ENCODE measurements at places on chromosomes 1 and 21.

GRCh38 chr1:239619190-239619589 lies 232.8 kb downstream of the CHRM3 start:
- DNase-seq: no peak

- no peak for DNase-seq
These were observed 26.8 kb upstream of the MACF1 start for GRCh38 chr1:39177706-39178105.

GRCh38 chr1:164504749-164505148 lies 54.2 kb upstream of the PBX1 start:
- no peak for DNase-seq

GRCh38 chr1:176789571-176790090 lies 326.7 kb downstream of the PAPPA2 start:
- DNase-seq: no peak

- no peak for DNase-seq
These were observed 204.2 kb upstream of the RRP15 start for GRCh38 chr1:218080863-218081262.

GRCh38 chr1:41919764-41920397 lies 1.2 kb upstream of the HIVEP3 start:
- DNase-seq: no peak

GRCh38 chr1:183697814-183698590 lies 44.9 kb upstream of the APOBEC4 start:
- DNase-seq: no peak

- peak; percentile 60 for DNase-seq
These were observed 40.4 kb downstream of the DAP3 start for GRCh38 chr1:155729031-155729898.

- no peak for DNase-seq
These were observed 38.9 kb downstream of the DR1 start for GRCh38 chr1:93384656-93385055.

- DNase-seq: no peak
These were observed 98.7 kb upstream of the VAV3 start for GRCh38 chr1:108063703-108064102.

DNA sequence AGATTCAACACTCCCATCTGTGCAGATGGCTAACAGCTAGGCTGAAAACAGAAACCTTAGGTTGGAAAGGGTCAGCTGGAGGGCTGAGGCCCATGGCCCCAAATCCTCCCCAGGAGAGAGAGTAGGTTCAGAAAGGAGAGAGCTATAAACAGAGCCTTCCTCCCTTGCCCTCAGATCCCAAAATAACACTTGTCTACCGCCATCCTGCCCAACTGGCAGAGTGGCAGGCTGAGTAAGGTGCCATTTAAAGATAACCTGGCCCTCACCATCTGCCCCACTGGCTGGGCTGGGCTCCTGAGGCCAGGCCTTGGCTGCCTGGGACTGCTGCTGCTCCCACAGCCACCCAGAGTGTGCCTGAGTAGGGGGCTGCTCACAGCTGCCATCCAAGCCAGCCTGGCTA lies 4.3 kb upstream of the SHISA4 start:
- DNase-seq: no peak

DNA sequence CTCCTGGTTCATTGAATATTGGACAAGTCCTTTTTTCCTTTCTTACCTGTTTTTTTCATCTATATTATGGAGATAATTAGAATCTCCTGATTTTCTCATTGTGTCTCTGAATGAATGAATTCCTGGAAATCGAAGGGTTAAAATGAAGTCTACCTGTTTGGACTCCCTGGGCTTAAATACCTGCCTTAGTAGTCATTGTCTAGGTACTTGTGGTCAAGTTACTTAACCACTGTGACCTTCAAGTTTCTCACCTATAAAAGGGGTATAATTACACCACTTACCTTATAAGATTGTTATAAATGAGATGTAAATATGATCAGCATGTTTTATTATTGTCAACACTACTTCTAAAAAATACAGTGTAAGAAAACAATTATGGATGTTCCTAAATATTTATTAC lies 9.0 kb upstream of the TBX19 start:
- DNase-seq: no peak

GRCh38 chr1:153677718-153678518 lies 570 bp upstream of the NPR1 start:
- peak; percentile 49 for DNase-seq

DNA sequence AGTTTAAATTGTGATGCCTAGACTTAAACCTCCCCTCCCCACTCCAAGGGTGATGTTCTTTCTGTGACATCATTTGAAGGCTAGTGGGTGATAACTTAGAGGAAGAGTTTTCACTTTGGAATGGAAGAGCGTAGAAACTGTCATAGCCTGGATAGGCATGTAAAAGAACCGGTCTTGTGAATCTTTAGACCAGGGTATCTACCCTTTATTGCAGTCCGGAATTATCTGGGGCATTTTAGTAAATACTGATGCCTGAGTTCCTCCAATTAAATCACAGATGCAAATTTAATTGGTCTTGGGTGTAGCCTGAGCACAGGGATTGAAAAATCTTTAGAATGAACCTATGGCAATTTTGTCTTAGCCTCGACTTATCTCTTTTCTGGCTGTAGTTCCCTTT lies 24.7 kb downstream of the MAN1C1 start:
- DNase-seq: no peak

GRCh38 chr1:174075245-174075692 lies 53.1 kb upstream of the RC3H1 start:
- no peak for DNase-seq

DNA sequence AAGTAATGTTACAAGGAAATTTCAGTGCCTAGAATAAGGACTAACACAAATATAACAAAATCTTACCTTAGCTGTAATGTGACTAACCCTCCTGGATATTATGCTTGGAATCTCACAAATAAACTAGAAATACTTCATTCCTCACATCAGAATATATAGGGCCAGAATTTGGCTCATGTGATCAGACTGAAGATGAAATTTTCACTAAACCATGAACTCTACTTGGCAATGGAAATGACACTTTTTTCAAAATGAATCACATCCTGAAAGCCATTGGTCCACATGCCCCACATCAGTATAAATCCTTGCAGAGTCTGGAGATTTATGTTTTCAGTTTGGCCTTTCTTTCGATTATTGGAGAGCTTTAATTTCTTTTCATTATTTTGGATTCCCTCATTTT lies 227.8 kb downstream of the NRIP1 start:
- no peak for DNase-seq

DNA sequence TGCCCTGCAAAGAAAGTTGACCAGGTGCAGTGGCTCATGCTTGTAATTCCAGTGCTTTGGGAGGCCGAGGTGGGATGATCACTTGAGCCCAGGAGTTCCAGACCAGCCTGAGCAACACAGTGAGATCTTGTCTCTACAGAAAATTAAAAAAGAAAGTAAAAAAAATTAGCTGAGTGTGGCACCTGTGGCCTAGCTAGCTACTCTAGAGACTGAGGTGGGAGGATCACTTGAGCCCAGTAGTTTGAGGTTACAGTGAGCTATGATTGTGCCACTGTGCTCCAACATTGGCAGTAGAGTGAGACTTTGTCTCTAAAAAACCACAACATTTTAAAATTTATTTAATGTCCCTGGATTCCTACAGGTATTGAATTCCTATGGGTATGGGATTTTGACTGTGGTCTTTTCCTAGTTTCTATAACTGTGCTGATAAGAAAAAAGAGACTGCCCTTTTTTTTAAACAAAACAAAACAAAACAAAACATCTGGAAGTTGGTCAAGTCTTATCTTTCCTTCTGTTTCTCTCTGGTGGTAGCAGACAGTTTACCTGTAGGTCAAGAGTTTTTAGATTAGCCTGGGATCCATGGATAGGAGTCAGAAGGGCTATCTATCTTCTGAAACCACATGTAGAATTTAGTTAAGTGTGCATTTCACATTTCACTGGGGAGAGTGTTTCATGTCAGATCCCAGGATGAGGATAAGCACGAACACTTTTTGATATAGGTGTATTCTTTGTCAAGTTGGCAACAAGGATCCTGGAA lies 18.8 kb downstream of the UCK2 start:
- no peak for DNase-seq

DNA sequence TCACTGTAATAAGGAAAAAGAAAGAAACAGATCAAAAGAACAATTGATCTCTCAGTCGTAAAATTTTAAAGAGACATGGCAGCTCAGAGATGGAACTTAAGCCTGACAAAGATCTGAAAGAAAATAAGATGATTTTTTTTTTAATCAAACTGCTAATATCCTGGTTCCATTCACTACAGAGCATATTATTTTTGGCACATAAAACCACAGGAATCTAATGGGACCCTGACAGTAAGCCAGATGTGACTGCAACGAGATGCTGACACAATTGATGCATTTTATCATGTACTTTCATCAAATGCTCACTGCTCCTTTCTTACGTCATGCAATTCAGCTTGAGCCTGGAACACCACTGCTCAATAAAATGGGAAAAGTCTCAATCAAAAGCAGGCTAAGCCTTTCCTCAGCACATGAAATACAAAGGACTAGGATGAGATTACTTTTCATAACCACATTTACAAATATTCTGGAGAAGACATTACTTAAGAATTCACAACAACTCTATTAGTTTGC lies 16.6 kb downstream of the GPATCH2 start:
- DNase-seq: no peak

DNA sequence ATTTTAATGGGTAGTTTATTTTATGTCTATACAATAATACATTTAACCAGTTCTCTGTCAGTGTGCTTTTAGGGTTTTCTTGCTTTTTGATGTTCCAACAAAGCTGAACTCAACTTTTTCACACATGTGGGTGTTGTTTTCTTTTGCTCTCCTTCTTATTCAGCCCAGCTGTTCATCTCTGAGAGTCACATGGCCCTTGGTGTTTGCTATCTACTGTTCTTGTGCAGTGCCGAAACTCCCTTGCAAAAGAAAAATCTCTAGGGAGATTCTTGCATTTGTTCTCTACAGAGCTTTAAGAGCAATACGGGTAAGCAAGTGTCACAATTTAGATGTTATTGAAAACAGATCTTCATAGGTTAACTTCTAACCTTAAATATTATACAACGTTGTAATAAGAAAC lies 281.1 kb upstream of the CXADR start:
- DNase-seq: no peak

DNA sequence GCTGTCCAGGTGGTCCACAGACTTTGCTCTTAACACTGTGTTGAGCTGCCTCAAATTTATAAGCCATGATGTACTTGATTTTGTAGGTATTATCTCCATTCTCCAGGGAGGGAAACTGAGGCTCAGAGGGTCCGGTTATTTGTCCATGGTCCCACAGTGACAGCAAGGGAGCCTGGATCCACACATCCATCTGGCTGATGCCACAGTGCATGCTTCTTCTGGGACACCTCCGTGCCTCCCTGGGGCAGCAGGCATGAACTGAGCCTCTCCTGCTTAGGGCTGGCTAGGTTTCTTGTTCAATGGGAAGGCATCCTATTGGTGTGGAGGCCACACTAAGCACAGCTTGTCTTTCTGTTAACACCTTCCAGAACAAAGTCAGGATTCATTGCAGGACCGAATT lies 317.3 kb downstream of the AJAP1 start:
- no peak for DNase-seq

- no peak for DNase-seq
These were observed 3.1 kb downstream of the GJA5 start for GRCh38 chr1:147757015-147757990.

GRCh38 chr1:154877370-154877974 lies 7.4 kb upstream of the KCNN3 start:
- no peak for DNase-seq

DNA sequence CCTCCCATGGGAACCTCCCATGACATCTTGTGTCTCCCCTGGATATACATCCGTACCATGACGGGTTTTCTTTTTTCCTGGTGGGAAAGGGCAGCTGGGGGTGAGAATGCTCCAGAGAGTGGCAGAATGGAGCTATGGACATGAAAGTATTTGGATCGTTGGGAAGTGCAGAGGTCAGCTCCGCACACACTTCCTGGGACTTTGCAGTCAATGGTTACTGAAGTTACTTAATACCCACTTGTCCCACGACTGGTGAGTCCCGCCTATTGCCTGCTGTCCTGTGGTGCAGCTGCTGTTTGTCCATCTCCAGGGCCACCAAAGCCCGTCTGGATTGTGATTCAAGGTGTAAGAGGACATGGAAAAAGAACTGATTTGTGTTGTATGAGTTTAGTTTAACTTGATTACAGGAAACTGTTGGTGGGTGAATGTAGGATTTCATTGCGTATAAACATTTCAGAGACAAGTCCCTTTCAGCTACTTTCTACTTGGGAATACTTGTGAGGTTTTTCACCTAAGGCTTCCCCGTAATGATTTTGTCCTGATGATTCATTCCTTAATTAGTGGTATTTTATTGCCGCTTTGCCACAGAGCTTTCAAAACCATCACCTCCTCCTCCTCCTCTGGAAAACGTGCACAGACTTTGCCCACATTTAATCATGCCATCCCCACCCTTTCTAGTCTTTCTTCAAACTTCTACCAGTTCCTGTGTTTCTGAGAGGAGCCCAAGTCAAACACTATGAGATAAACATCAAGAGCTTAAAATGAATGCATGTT lies 308.8 kb downstream of the KIF26B start:
- no peak for DNase-seq

DNA sequence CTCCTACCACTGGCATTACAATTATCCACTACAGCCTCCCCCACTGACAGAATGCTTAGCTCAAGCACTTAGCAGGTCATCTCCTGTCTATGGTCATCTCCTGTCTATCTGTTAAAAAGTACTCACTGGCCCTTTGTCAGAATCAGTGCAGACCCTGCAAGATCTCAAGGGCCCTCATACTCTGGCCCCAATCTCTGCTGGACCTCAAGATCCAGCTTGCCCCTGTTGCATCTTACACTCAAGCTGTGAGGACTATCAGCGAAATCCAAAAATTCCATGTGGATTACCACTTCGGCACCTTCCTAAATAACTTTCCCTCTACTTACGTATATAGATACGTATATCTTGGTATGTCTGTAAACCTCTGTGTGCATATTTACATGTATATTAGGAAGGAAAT lies 101.6 kb downstream of the VAV3 start:
- DNase-seq: no peak

- DNase-seq: no peak
These were observed 598.5 kb upstream of the USP24 start for GRCh38 chr1:55813618-55814017.

DNA sequence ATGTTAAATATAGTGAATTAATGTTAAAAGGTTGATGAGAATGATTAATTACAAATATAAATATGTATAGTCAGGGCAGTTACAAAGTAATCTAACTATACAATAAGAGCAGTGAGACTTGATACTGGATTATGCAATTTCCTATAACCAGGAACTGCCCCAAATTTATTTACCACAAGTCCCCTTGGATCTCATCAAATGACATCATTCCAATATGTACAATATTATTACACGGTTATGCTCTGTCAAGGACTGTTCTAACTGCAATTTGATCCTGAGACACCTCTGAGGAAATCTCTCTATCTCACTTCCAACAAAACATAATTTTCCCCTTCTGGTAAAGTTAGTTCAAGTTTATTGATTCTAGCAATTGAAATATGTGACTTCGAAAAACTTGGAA lies 917.6 kb downstream of the NCAM2 start:
- DNase-seq: no peak

Data from RKO (cell line).